ENCODE measurements at places on chromosomes 5 and 9.

DNA sequence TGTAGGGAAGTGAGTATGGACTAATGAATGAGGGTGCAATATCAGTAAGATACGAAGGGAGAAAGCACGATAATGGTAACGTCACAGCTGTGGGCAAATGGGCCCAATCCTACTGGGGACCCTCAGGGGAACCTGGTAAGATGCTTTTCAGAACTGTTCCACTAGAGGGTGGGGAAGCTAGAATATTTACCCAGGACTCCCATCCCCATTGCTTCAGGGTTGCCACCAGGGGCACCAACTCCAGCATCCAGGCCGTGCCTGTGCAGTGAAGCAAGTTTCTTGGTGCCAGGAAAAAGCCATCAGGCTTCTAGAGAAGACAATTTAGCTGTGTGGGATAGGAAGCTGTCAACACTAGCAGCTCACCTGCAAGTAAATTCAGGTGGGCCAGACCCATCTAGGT is 409.3 kb downstream of the AGTPBP1 start:
- no peak for DNase-seq

- DNase-seq, result no peak
Measured at GRCh38 chr9:89634995-89635742, 30.4 kb downstream of the GADD45G start.

DNA sequence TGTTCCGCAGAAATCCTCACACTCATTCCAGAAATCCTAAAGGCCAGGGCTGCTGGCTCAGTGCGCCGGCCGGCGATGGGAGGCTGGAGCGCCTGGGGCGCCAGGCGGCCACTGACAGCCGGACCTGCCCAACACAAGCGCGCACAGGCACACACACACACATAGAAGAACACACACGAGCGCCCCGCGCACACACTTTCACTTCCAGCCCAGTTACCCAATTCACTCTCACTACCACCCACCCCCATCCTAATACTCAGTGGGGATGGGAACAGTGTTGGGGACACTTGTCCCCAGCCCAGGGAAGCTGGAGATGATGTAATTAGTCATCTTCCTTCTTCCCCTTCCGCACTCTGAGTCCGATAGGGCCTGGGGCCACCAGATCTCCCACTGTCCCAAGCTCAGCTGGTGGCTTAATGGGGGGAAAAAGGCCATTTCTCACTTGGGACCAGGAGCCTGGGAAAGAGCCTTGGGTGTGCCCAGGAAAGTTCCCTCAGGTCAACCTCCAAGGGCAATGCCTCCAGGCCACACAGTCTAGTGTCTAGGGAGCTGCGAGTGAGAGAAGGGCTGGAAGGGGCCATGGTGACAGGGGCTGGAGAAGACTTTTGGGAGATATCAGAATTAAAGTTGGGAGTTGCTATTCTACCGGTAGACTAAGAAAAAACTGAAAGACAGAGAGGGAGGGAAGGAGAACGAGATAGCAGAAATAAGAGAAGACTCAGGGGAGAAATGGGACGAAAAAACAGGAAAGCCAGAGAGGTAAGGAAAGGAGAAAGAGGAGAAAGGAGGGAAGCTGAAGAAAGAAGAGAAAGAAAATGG is 1.7 kb downstream of the EBF1 start:
- DNase-seq, result no peak

DNA sequence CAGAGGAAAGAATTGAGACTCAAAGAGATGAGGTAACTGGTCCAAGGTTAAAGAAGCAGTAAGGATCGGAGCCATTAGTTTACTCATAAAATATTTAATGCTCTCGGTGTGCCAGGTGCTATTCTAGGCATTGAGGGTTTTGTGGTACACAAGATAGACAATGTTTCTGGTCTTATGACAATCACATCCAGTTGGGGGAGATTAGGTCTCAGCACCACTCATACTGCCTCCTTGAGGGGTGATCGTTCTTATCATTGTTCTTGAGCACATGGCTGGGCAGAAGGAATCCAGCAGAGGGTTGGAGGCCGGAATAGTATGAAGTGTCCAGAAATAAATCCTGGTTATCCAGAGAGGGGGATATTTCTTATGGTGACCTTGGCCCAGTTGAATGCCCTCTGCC is 40.7 kb upstream of the LCP2 start:
- no peak for DNase-seq

- DNase-seq, result no peak
Measured at GRCh38 chr5:181100121-181100875, 30.7 kb downstream of the OR2V1 start.

DNA sequence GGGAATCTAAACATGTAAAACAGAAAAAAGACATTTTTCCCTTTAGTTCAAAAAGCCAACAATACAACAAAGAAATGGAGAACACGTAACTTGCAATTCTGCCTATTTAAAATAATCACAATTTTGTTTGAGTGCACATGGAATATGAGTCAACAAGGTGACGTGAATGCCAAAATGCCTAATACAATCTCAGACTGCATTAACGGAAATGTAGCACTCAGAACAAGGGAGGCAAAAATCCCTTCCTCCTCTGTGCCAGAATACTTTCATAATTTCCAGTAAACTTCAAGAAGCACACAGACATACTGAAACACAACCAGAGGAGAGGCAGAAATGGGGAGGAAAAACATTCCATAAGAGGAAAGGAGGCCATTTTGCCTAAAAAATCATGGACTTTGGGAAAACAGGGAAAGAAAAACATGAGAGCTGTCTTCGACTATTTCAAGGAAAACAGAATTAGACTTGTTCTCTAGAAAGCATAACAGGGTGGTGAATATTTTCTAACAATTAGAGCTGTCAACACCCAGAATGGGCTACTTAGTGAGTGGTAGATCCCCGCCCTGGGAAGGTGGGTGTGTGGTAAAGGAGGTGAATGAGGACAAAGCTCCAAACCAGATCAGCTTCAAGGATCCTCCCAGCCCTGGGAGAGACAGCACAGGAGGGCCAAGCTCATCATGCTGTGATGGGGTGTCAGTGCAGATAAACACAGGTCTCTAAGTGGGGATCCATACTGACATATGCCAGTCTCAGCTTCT is 48.2 kb downstream of the ABCA1 start:
- DNase-seq, result no peak

- DNase-seq, result no peak
Measured at GRCh38 chr5:124655921-124656511, 90.4 kb downstream of the ZNF608 start.

DNA sequence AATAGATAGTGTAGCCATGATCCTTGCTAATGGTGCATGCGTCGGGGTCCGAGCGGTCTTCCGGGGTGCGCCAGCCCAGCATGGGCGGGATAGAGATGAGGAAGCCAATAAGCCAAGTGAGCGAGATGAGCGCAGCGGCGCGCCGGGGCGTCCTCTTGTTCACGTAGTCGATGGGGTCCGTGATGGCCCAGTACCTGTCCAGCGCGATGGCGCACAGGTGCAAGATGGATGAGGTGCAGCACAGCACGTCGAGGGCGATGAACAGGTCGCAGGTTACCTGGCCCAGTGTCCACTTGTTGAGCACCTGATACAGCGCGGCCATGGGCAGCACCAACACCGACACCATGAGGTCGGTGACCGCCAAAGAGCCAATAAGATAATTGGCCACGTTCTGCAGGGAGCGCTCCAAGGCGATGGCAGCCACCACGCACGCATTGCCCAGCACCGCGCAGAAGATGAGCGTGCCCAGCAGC is 1.1 kb downstream of the HTR1A start:
- DNase-seq, result no peak

DNA sequence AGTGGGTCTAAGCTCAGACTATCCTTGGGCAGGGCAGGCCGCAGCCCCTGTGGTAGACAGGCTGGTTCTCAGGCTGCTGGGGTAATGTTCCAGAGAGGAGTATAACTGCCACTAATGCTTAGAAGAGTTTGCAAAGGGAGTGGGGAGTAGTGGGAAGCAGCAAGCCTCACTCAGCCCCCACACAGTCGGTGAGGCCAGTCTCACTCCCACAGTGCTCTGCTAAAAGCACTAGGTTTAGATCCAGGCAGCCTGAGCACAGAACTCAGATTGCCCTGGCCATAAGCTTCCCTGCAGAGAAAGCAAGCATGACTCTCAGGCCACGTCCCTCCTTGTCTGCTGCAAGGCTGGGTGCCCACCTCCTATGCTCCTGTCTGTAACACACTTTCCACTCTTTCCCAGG is 69.4 kb upstream of the HCN1 start:
- no peak for DNase-seq

- DNase-seq, result no peak
Measured at GRCh38 chr5:74244406-74244805, 396.1 kb downstream of the ENC1 start.

DNA sequence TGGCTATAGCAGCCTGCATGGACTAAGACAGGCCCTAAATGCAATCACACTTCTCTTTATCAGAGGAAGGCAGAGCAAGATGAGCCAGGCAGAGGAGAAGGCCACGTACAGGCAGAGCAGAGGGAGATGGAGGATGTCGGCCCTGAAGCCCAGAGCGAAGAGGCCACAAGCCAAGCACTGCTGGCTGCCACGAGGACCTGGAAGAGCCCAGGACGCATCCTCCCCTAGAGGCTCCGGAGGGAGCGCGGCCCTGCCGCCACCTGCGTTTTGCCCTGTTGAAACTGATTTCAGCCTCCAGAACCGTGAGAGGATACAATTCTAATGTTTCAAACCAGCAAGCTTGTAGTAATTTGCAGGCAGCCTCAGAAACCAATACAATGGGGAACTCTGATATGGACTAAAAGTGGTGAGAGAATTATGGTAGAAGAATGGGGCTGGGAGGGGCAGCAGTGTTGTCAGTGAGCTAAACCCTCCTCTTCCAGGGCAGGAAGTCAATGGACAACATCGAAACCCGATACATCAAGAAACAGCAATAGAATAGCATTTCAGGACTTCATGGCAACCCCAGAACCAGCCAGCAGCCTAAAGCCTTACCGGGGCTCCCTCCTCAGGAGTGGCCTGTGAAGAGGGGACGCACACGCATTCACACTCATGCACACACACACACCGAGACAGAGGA is 32.6 kb downstream of the ADAMTS2 start:
- DNase-seq, result no peak

DNA sequence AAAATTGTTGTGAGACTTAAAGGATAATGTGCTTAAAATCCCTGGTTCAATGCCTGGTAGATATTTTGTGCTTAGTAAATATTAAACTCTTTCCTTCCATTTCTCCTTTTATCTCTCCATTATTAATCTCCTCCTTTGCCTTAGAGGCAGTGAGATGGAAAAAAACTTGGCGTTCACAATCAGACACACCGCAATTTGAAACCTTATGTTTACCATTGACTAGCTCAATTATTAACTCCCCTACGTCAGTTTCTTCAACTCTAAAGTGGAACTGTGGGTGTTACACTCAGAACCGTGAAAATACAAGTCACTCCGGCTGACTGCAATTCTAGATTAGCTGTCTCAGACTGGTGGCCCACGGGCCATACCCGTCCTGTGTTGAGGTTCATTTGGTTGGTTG is 327.2 kb downstream of the DEPDC1B start:
- no peak for DNase-seq

DNA sequence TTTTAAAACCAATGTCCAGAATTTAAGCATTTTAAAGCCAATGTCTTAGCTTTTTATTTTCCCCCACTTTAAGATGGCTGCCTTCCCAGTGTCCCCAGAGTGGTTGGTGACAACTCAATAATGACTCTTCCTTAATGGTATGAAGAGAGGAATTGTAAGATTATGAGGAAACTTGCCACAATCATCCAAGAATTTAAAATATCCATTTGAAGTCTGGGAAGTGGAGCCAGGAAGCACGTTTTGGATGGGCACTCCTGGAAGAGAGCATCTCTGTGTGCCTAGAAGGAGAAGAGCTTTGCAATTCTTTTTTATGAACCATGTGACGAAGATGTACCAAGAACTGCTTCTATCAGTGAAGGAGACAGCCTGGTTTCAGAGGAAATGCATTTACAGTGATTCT is 11.3 kb upstream of the IGFBPL1 start:
- DNase-seq, result no peak

DNA sequence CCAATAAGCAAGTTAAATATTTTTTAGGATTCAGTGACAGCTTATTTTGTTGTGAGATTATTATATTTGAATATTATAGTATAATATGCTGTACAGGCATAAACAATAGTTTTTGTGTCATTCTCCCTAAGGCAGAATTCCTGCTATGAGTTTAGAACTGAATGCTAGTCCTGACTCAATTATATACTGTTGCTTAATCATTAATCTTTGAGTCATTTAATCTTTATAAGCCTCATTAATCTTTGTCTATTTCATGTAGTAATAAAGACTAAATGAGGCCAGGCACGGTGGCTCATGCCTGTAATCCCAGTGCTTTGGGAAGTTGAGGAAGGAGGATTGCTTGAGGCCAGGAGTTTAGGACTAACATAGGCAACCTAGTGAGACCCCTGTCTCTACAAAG is 3.6 kb upstream of the DCP2 start:
- DNase-seq, result no peak

DNA sequence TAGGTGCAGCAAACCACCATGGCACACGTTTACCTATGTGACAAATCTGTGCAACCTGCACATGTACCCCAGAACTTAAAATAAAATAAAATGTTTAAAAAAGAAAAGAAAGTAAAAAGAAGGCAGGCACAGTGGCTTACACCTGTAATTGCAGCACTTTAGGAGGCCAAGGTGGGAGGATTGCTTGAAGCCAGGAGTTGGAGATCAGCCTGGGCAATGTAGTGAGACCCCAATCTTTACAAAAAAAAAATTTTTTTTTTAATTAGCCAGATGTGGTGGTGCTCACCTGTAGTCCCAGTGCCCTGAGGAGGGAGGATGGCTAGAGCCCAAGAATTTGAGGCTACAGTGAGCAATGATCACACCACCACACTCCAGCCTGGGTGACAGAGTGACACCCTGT is 12.5 kb upstream of the LHFPL2 start:
- DNase-seq, result no peak

DNA sequence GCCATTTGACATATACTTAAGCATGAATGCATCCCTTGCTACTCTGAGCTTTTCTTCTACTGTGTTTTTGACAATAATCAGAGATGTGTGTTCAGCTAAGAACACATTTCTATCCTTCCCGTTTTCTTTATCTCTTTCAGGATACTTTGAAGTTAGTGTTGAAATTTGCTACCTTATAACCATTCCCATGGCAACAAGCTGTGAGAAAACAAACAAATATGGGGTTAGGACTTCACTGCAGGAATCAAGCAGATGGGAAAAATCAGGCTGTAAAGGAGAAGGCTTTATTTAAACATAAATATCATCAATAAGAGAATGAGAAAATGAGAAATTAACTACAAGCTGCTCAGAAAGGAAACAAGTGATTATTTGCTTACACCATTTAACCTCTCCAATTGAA is 35.2 kb downstream of the ZCCHC9 start:
- DNase-seq, result no peak

DNA sequence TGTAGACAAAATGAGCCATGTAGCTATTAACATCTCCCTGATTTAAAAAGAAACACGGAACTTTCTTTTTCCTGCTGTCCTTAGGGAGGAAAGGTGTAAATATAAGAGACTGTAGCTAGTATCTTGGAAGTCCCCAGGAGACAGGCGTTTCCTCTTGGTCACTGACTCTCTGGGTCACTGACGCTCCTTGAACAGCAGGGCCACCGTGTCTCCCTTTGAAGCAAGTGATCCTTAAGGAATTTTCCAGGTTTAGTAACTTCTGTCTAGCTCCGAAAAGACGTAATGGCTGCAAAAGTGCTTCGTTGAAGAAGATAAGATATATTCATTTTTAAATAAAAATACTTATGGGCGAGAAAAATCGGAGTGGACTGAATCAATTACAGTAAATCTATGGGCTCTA is 745 bp upstream of the CLTA start:
- DNase-seq, result peak; percentile 11

Measured in stimulated activated naive CD8-positive, alpha-beta T cell treated with anti-CD3 and anti-CD28 coated beads, Interleukin-15, Interleukin-2, amounts not matched to agents 100 U/mL and 50 U/mL, for 24 hours (primary cell).